ENCODE measurements at places on chromosomes 13 and 19.

DNA sequence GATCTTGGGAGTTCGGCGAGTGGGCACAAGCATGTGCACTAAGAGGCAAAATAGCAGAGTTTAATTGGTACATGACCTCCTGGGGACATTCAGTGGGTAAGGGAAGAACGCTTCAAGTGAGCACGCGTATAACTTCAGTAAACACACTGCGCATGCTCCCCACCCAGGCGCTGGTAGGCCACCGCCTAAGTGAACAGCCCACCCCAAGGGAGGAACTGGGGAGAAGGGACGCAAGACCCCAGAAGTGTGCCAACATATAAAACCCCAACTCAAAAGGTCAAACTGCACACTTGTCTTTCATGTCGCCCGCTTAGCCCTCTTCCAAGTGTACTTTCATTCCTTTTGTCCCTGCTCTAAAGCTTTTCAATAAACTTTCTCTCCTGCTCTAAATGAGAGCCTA, 10.5 kb upstream of the NTN5 start:
- peak; percentile 33 for DNase-seq

DNA sequence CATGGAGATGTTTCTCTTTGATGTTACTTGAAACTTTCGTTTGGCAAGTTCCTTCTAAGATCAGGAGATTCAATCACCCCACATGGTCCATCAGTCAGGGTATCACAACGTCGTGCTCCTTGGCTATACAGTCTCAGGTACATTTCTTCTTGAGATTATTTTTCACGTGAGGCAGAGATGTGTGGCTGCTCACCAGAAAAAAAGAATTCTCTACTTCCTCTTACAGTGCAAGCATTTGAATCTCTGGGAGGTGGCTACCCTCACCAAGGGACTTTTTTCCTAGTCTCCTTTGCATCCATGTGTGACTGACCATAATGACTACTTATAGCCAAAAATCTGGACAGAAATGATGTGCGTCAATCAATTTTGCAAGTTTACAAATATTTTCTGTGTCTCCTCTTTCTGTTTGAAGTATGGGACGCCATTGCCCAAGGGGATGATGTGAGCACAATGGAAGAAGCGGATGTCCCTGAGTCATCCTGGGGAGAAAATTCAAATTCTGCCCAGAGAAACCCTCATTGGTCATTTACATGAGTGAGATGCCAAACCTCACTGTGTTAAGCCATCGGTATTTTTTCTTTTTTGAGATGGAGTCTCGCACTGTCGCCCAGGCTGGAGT, 8.6 kb upstream of the LAIR2 start:
- DNase-seq = no peak

DNA sequence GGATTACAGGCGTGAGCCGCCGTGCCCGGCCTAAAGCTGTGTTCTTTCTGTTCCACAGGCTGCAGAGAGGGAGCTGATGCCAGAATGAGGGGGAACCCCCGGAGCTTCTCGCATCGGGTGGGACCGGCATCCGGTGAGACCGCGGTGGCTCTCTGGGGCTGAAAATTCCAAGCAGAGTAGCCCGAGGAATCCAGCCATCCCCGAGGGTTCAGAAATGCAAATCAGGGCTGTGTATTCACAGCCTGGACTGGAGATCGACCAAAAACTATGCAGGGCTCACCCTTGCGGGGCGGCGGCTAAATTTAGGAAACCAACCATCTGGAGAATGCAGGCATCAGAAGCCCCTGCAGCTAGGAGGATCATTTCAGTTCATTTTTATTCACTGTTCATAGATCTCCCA, 99.2 kb downstream of the GNG7 start:
- DNase-seq = peak; percentile 52

DNA sequence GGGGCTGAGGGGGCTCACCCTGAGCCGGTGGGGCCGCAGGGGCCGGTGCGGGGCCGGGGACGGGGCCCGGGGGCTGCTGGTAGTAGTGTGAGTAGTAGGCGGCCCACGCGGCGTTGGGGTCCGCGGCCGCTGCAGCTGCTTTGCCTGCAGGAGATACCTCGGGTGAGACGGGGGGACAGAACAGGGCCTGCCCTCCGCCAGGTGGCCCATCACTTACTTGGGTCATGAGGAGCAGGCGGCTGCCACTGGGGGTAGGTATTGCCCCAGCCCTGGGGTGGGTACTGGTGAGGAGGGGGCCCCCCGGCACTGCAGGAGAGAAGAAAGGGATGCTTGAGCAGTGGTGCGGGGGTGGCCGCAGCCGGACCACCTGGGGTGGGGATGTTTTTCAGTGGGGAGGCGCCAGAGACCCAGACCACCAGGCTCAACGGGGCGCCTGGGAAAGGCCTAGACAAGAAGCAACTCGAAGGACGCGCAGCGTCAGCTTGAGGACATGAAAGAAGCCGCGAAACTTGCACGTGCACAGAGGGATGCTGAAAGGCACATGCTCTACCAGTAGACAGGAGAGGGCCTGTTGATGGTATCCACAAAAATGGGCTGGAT, 8.9 kb downstream of the KHSRP start:
- DNase-seq = no peak

GRCh38 chr19:16978156-16978555, 48.5 kb downstream of the CPAMD8 start:
- DNase-seq = no peak

GRCh38 chr13:79637133-79637763, 156.3 kb downstream of the NDFIP2 start:
- DNase-seq = no peak

GRCh38 chr19:45927565-45928261, 13.1 kb upstream of the NANOS2 start:
- peak; percentile 95 for DNase-seq

DNA sequence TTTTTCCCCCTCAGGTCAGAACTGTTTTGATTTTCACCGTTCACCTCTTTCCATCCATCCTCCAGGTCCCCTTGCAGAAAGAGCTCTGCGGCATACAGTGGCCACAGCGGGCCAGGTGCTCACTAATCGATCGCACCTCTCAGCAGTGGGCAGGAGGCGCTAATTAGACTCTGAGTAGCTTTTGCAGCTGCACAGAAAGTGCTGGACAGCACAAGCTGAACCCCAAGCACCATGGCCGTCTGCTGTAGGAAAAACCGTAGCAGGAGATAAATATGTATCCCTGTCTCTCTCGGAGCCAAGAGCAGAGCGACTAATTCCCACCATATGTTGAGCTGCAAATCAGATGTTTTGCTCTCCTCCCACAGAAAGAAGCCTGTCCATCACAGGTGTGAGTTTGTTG, 54.4 kb downstream of the PEX11G start:
- DNase-seq = no peak

DNA sequence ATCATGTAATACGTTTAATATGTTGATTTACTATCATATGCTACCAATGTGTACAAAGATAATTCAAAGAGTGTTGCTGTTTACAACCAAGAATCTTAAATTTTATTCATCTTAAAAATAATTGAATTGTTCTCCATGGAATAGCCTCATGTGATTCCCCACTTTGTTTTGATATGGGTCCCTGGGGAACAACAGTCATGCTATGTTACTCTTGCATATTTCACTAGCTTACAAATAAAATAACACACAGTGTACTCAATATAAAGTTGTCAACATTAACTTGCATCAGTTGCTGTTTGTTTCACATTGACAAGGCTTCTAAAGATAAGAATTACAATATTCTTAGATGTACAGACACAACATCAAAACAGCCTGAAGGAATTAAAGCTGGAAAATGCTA, 2.3 kb downstream of the ENOX1 start:
- DNase-seq = no peak

GRCh38 chr19:7953576-7953975, 10.1 kb upstream of the TIMM44 start:
- no peak for DNase-seq

GRCh38 chr13:75369981-75370380, 112.0 kb downstream of the TBC1D4 start:
- DNase-seq = no peak

DNA sequence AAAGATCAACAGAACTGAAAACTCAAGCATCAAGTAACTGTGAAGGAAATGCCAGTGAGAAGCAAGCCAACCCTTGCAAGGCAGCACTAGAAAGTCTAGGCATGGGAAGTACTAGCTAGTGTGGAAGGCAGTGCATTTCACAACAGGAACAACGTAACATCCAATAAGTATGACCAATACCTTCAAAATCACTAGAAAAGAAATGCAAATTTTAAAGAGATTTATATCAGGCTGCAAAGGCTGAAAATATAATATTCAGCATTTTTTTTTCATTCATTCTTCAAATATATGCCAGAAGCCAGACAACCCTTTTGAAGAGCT, 121.9 kb downstream of the DLEU7 start:
- DNase-seq = no peak

- no peak for DNase-seq
Measured at GRCh38 chr19:3238066-3238561, 13.7 kb downstream of the CELF5 start.

GRCh38 chr13:39931505-39931904, 276.0 kb downstream of the COG6 start:
- DNase-seq = no peak

DNA sequence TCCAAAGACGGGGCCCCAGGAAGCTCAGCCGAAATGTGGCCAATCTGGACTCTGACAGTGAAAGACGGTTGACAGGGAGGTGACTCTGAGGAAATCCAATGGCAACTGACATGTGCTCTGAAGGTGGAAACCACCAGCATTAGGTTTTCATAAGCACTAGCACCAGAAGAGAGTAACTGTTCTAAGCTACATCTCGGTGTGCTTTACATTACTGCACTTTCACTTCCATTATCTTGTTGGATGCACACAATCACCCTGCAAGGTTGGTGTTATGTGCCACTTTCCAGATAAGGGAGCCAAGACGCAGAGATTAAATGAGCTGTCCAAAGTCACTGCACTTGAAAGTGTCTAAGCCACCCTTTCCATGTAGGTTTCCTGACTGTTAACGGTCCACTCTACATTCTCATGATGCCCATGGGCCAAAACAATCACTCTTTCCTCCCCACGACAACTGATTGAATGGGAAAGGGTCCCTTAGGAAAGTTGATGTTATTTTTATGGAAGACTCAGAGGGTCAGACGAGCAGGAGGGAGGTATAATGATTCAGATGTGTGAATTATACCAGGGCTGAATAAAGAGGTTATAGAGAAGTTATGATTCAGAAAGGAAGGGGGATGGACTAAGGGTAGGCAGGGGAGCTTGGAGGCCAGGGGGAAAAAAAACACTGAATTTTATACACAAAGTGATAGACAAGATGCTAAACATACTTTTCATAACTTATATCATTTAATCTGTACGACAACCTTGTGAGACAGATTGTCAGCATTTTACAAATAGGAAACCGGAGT, 52.8 kb downstream of the RUBCNL start:
- DNase-seq = no peak

DNA sequence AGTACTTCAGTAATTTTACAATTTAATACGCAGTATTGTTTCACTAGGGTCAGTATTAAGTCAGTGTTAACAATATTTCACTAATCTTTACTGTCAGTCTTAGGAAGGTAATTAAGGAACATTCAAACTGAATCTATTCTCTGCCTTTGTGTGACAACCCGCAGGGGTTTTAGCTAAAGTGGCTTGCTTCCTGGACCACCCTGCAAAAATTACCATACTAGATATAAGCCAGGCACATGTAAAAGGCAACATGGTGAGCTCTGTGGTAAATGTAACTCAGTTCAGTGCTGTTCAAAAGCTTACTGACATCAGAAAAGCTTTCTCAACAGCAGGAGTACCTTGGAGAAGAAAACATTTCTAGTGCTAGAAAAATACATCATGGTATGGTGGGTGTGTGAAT, 116.7 kb downstream of the FREM2 start:
- DNase-seq = no peak

DNA sequence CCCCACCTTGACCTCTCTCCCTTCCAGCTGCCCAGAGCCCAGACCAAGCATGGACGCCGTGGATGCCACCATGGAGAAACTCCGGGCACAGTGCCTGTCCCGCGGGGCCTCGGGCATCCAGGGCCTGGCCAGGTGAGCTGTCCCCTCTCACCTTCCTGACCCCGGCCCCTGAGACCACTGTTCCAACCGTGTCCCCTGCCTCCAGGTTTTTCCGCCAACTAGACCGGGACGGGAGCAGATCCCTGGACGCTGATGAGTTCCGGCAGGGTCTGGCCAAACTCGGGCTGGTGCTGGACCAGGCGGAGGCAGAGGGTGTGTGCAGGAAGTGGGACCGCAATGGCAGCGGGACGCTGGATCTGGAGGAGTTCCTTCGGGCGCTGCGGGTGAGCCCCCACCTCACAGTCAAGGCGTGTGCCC, 312 bp downstream of the CAPS start:
- DNase-seq = no peak

DNA sequence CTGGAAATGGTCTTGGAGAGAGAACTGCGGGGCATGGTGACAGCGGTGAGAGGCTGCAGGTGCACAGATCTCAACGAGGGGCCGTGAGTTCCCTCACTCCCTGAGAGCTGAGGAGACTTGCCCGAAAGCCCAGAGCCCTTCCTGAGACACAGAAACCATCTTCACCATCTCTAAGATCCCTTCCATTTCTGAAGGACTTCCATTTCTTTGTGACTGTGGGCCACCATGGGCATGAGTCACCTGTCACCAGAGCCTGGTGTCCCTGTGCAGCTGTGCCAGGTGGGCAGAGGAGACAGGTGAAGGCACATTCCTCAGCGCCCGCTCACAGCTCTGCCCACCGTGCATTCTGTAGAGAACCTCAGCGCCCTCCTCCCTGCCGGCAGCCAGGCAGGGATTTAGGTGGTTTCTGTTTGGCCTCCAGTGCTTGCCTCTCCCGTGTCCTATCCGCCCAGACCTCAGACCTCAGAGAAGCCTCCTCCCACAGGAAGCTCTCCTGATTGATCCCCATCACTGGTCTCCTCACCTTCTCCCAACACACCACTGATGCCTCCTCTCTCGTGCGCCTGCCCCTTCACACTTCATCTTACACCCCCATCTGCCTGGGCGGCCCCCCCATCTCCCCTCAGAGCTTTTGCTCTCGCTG, 24.2 kb downstream of the SH3GL1 start:
- peak; percentile 34 for DNase-seq

All from Daoy (cell line).